CD4-positive, alpha-beta T cell (primary cell): ENCODE measurements at places on chromosomes 3 and 15.

- DNase-seq, result no peak
Measured at GRCh38 chr3:77799278-77799677, 759.4 kb downstream of the ROBO2 start.

GRCh38 chr3:171168086-171168485 lies 141.6 kb upstream of the SLC2A2 start:
- DNase-seq, result no peak

DNA sequence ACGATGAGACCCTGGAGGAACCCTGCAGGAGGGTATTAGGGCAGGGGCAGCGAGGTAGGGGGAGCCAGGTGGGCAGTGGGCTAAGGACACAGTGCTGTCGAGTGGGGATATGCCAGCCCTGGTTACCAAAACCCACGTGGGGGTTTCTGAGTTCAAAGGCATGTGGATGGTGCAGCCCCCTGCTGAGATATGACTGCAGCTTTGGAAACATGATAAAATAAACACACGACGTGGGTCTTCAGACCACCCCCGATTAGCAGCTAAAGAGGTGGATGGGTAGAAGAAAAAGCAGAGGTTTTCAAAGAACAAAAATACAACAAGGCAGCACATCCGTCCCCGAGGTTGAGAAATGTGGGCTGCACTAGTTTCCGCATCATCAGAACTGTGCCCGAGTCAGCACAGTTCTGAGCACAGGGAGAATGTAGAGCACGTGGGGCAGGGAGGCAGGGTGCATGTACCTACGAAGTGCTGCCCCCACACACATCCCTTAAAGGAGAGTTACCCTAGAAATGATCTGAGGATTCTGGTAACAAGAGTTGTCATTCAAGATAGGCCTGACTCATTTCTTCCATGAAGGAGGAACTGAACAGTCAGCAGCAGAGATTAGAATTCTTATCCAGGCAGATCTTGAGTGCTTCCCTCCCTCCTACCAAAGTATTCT lies 121.3 kb downstream of the RPLP1 start:
- DNase-seq, result peak; percentile 21

- no peak for DNase-seq
Measured at GRCh38 chr3:127036209-127037020, 53.5 kb downstream of the PLXNA1 start.

GRCh38 chr3:172089250-172089649 lies 49.9 kb downstream of the FNDC3B start:
- DNase-seq, result no peak

GRCh38 chr3:159679900-159680299 lies 308.7 kb upstream of the IL12A start:
- DNase-seq, result no peak

DNA sequence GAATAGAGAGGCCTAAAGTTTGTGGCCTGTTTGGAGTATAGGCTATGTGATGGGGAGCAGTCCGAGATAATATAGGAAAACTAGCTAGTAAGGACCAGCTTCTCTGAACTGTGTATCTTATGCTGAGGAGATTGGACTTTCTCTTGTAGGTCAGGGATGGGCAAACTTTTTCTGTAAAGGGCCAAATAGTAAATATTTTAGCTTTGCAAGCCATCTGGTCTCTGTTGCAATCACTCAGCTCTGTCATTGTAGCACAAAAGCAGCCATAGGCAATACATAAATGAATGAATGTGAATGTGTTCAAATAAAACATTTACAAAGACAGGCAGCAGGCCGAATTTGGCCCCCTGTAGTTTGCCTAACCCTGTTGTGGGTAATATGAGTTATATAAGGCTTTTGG lies 24.5 kb downstream of the TMOD3 start:
- no peak for DNase-seq

- no peak for DNase-seq
Measured at GRCh38 chr15:39589193-39589814, 8.4 kb downstream of the THBS1 start.

DNA sequence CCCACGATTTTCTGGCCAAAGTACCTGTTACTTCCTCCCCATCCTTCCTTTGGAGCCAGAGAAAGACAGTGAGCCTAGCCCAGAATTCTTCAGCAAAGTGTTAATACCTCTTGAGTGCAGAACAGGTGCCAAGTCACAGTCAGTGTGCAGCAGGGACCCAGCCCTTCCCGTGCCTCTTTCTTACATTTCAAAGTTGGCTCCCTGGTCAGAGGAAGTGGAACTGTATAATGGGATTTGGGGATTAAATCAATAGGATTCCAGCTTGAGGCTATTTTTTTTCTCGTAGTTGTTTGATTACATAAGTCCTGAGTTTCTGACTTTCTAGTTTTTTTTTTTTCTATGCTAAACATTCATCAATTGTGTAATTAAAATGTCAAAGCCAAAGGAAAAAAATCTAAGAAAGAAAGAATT lies 52.6 kb upstream of the ABHD10 start:
- no peak for DNase-seq

- DNase-seq, result no peak
Measured at GRCh38 chr3:50155891-50156290, 767 bp downstream of the SEMA3F start.

GRCh38 chr15:87602371-87602770 lies 654.2 kb downstream of the NTRK3 start:
- no peak for DNase-seq

GRCh38 chr3:102916532-102916931 lies 481.7 kb downstream of the ZPLD1 start:
- DNase-seq, result no peak

GRCh38 chr3:56914646-56915045 lies 112.9 kb upstream of the ARHGEF3 start:
- DNase-seq, result no peak

DNA sequence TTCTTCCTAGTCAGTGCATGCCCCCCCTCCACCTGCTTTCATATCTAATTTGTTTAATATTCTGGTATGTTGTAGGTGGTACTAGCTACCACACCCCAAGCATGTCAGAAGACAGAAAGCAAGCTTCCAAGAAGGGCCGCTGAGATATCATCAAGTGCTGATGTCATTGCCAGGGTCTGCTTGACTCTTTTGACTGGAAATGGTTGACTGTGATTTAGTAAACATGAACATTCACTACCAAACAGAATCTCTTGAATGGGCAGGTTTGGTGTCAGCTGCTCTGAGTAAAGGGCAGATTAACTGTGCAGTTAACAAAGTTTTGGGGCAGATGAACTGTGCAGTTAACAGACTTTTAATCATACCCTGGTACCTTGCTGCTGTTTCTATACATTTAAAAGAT lies 244.2 kb upstream of the SATB1 start:
- no peak for DNase-seq

GRCh38 chr3:189941125-189941524 lies 179.6 kb downstream of the P3H2 start:
- no peak for DNase-seq

- DNase-seq, result no peak
Measured at GRCh38 chr3:134001251-134001650, 28.5 kb downstream of the SLCO2A1 start.

- no peak for DNase-seq
Measured at GRCh38 chr3:149703466-149703865, 45.6 kb upstream of the WWTR1 start.

DNA sequence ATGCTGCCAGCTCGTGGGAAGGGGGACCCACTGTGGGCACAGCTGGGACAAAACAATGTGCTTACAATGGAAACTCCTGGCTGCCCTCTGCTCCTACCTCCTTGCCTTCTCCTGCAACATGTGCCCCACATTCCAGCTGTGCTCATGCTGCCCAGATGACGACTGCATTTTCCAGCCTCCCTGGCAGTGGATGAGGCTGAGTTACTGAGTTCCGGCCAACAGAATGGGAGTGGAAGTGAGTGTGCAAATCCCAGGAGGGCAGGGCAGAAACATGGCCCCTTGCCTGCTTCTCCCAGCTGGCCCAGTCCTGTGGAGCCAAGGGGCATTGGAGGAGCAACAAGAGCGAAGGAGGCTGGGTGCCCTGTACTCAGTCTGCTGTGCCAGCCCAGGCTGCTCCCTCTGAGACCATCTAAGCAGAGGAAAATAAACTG lies 17.1 kb downstream of the KLF15 start:
- DNase-seq, result no peak

GRCh38 chr3:53420831-53421230 lies 73.5 kb upstream of the DCP1A start:
- no peak for DNase-seq
